ENCODE measurements at places on chromosomes 11 and 22. TPM values are rescaled to one million over a fixed set of nuclear protein-coding genes. Genes with fewer than 3 reads are reported as not detected.

The KRTAP5-4 gene
- total RNA-seq: not detected

The NLRP6 gene
- total RNA-seq: not detected

The AGBL2 gene
- 1.7 TPM for total RNA-seq

DNA sequence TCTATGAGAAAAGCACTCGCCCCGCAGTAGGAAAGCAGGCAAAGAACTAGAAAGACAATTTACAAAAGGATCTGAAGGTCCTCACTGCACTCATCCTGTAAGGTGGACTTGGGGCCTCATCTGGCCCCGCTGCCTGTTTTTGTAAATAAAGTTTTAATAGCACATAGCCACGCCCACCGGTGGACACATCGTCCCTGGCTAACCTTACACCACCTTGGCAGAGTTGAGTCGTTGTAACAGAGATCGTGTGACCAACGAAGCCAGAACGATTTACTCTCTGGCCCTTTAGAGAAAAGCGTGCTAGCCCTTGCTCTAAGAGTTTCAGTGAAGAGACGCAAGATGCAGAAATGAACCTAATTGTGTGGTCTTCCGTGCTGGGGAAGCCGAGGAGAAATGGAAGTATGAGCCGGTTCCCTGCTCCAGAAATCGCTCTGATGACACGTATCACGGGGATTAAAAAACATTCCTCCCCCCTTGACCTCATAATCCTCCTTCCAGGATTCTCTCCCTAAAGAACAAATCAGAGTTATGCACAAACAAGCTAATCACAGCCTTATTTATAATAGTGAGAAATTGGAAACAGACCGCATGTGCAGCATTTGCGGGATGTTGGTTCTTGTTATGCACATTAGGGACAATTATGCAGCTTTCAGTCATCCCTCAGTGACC, 80.1 kb downstream of the CDKN1C start:
- H3K4me1 ChIP-seq: peaks cover 22% of the 10 kb centered on the region
- H3K4me3 ChIP-seq: no peak overlapping the region
- peaks cover 3% of the 10 kb centered on the region for H3K27me3 ChIP-seq
- H3K36me3 ChIP-seq: peaks cover 10% of the 10 kb centered on the region
- no peak overlapping the region for H3K27ac ChIP-seq

DNA sequence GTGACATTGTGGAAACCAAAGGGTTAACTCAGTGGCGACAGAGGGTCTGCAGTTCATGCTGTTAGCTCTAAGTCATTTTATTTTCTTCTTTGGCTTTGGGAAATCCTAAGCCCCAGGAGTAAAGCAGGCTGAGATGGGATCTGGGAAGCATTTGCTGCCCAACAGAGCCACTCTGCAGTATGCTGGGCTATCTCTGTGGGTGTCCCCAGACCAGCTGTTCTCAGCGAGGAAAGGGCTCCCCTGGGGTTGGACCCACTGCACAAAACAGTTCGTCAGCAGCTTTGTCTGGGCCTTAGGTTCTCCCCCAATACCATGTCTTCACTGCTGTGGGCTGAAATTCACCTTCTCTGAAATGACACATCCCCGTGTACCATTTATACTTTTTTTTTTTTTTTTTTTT, 34.0 kb downstream of the KREMEN1 start:
- no peaks in the 10 kb centered on the region for H3K36me3 ChIP-seq
- peaks cover 7% of the 10 kb centered on the region for H3K27me3 ChIP-seq
- peak overlapping the region; percentile 52 for H3K4me3 ChIP-seq

- no peaks in the 10 kb centered on the region for H3K4me1 ChIP-seq
- H3K36me3 ChIP-seq: no peaks in the 10 kb centered on the region
- no peak for DNase-seq
- no peak overlapping the region for H3K27ac ChIP-seq
- H3K27me3 ChIP-seq: peaks cover 3% of the 10 kb centered on the region
Measured at GRCh38 chr22:38827510-38827909, 16.3 kb downstream of the NPTXR start.

The TBX10 gene
- not detected for total RNA-seq

DNA sequence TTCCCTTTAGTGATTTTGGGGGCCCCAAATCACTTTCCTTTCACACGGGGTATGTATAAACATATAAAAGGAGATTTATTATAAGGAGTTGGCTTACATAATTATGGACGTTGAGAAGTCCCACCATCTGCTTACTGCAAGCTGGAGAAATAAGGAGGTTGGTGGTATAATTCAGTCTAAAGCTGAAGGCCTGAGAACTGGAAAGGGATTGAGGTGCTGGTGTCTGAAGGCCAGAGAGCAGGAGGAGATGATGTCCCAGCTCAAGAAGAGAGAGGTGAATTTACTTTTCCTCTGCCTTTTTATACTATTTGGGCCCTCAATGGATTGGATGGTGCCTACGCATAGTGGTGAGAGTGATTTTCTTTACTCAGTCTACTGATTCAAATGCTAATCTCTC, 1.3 kb upstream of the ZNF202 start:
- peaks cover 6% of the 10 kb centered on the region for H3K36me3 ChIP-seq
- H3K4me3 ChIP-seq: peak overlapping the region; percentile 81
- no peak for DNase-seq
- peaks cover 8% of the 10 kb centered on the region for H3K27me3 ChIP-seq
- peaks cover 23% of the 10 kb centered on the region for H3K4me1 ChIP-seq
- H3K27ac ChIP-seq: peak overlapping the region; percentile 97

GRCh38 chr11:33168709-33169200, 7.5 kb upstream of the CSTF3 start:
- DNase-seq: no peak
- no peaks in the 10 kb centered on the region for H3K27me3 ChIP-seq
- H3K27ac ChIP-seq: no peak overlapping the region
- H3K4me1 ChIP-seq: no peaks in the 10 kb centered on the region
- H3K4me3 ChIP-seq: no peak overlapping the region

GRCh38 chr11:113468726-113469345, 6.4 kb downstream of the DRD2 start:
- H3K4me3 ChIP-seq: peak overlapping the region; percentile 10
- peaks cover 49% of the 10 kb centered on the region for H3K4me1 ChIP-seq
- H3K27me3 ChIP-seq: peaks cover 6% of the 10 kb centered on the region
